ENCODE measurements at places on chromosomes 5 and 9. TPM values are rescaled to one million over a fixed set of nuclear protein-coding genes. Genes with fewer than 3 reads are reported as not detected.

DNA sequence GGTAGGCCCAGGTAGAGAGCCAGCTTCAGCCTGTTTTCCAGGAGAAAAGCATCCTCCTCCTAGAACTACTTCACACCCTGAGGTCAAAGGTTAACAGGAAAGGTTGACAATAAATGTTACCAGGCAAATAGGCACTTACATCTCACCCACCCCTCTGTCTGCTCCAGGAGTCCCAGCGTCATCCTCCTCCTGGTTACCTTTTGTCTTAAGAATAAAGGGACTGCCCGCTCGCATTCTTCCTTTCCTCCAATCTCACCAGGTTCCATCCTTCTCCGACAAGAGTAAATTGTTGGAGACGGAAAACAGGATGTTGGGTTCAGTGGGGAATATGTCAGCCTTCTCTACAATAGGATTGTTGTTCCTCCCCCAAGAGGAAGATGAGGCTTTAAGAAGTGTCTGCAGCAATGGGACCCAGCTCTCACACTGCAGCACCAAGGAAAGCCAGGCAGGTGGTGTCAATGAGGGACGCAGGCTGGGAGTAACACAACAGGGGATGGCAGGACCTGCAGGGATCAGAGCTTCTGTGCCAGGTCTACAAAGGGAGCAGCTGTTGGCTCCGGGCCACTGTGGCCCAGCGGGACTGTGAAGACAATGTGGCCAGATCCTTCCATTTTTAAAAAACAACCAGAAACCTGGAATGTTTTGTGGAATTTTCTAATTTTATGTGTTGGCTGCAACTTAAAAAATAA is 29.0 kb downstream of the FAT2 start:
- no peak for DNase-seq

DNA sequence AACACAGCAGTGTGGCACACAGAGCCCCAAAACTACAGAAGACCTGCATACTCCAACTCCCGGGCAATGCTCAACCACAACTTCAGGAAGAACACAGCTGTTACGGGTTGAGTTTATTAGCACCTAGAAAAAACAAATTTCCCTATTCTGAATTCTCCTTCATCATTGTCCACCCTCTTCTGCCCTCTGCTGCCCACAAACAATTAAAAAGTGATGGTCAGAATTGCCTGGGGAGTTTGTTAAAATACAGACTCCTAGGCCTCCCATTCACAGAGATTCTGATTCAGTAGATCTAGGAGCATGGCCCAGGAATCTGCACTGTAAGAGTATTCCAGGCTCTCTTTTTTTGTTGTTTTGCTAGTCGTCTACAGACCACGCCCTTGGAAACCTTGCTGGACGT is 310.6 kb downstream of the NDUFS4 start:
- no peak for DNase-seq

GRCh38 chr9:95880021-95880690 is 4.7 kb downstream of the ERCC6L2 start:
- DNase-seq, result no peak

- no peak for DNase-seq
These were observed 143.6 kb upstream of the ERCC6L2 start for GRCh38 chr9:95731876-95732275.

GRCh38 chr5:32173267-32174010 is 680 bp downstream of the GOLPH3 start:
- no peak for DNase-seq

DNA sequence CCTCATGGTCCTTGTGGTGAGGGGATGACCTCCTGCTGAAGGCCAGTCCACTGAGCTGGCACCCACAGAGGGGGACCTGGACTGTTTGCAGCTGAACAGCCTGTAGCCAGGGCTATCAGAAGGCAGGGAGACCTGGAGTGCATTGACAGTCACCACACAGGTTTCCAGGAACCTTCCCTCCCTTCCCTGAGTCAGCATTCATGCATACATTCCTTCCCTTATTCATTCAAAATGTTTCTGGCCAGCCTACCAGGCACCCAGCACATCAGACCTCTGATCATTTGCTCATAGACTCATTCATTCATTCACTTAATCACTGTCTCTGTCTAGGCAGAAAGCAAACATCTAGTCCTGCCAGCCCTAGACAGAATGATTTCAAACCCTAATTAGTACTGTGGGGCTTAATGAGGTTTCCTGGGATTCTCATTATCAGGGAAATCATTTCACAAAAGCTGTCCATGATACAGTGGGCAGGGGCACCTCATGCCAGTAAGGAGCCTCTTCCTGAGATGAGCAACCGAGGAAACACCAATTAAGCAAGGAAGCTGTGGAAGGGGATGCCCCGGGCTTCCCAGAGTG is 110.1 kb upstream of the PPP1R26 start:
- no peak for DNase-seq

GRCh38 chr5:138160706-138161105 is 17.7 kb downstream of the BRD8 start:
- DNase-seq, result no peak

DNA sequence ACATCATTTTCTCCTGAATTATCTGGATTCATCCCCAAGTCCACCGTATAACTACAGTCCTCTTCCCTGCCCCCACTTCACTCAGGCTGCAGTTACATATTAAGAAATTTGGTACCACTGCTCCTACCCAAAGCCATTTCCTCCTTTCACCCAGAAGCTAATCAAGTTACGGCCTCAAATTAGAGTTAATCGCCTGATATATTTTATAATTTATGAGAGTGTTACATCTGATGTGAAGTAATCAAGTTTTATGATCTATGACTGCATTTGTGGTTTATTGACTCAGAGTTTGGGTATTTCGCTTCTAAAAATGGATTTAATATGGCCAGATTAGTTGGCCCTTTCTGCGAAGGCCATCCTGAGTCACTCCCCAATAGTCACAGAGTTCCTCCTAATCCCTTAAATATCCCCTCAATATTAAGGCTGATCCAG is 223.6 kb upstream of the KIF2A start:
- no peak for DNase-seq

DNA sequence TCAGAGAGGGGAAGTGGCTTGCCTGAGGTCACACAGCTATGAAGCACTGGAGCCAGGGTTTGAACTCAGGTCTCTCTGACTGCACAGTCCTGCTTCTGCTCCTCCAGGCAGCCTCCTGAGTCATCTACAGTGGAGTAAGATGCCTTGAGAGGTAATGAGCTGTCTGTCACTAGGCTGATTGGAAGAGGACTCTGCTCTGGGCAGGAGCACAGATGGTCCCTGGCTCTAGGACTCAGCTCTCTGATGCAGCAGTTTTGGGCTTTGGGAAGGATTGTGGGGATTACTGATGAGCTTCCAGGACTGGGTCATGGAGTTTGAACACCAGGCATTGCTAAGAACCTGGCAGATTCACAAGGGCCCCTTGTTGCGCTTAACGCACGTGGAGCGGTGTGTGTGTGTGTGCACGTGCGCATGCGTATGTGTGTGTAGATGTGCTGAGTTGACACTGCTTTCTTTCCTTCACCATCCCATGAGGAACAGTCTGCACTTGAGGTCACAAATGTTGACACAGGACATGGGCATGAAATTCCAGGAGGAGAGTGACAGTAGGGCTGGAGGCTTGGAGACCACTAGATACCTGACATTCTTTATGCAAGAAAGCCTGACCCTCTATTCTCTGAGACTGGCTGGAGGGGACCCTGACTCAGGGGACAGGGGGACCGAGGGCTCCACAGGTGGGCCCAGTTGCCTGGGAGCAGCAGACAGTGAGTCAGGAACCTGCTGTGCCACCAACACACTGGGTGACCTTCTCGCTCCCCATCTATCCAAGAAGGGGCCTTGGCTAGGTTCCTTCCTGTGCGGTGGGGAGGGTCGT is 170.5 kb downstream of the RGS3 start:
- DNase-seq, result no peak

GRCh38 chr5:10949856-10950630 is 189.0 kb upstream of the DAP start:
- DNase-seq, result no peak

- no peak for DNase-seq
These were observed 23.7 kb downstream of the P4HA2 start for GRCh38 chr5:132203916-132204315.

- no peak for DNase-seq
These were observed 79.6 kb upstream of the MAST4 start for GRCh38 chr5:66516550-66516949.

- no peak for DNase-seq
These were observed 51.4 kb downstream of the PFDN1 start for GRCh38 chr5:140251527-140251973.

GRCh38 chr9:132006677-132007370 is 72.8 kb downstream of the MED27 start:
- no peak for DNase-seq

- no peak for DNase-seq
These were observed 197.1 kb downstream of the CEMIP2 start for GRCh38 chr9:71571186-71571585.

GRCh38 chr5:102782217-102782872 is 27.2 kb downstream of the PAM start:
- DNase-seq, result no peak

DNA sequence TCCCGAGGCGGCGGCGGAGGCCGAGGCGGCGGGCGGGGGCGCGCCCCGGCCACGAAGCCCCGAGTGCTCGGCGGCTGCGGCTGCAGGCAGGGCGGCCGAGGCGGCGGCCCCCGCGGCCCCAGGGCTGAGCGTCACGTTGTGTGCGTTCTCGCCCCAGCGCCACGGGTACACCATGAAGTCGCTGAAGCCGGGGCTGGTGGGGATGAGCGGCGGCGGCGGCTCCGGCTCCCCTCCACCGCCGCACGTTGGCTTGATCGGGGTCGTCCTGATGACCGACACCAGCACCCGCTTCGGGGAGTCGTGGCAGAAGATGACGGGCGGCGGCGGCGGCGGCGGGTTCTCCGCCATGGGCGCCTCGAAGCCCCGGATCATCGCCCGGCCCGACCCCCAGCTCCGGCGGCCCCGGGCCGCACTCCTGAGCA is 498 bp downstream of the ZNF367 start:
- no peak for DNase-seq

DNA sequence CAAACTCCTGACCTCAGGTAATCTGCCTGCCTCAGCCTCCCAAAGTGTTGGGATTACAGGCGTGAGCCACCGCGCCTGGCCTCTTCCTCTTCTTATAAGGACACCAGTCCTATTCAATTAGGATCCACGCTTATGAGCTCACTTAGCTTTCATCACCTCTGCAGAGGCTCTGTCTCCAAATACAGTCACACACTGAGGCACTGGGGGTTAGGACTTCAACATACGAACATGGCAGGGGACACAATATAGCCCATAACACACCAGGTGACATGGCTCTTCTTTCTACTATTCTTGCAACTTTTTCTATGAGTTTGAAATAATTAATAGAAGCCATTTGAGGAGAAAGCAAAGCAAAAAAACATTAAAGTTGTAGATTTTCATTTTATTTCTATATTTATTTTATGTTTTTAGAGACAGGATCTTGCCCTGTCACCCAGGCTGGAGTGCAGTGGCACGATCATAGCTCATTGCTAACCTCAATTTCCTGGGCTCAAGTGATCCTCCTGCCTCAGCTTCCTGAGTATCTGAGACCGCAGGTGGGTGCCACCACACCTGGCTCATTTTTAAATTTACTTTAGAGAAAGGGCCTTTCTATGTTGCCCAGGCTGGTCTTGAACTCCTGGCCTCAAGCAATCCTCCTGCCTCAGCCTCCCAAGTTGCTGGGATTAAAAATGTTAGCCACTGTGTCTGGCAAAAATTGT is 6.0 kb upstream of the PRRT1B start:
- no peak for DNase-seq

DNA sequence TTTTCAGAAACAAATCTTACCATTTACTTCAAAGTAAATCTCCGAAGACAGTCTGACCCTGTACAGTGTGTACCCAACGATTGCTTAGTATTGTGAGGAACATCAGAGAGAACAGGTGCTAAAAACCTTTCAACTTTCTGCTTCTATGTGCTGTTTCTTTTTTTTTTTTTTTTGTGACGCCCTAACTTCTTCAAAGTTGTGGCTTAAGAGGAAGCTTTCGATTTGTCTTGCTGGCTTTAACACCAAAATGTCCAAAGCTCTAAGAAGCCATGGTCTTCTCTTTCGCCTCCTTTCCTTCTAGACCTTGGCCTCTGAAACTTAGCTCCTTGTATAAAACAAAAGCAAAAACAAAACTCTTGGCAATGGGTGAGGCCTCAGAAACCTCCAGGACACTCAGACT is 1.2 kb downstream of the TNFSF8 start:
- DNase-seq, result no peak

DNA sequence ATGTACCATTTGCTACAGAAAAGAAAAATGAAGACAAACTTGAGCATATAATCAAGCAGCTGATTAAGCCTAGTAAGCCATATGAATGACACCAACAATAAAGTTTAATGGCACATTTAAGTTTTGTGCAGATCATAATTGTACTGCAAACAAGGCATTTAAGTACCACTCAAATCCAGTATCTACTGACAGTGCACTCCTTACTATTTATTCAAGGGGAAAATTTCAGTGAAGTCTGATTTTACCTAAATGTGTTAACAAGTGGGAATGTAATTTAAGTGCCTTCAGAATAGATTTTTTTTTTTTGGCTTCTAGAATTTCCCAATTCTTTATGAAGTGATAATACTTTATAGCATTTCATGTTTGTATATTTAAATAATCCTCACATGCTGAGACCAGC is 341.0 kb upstream of the POU5F2 start:
- no peak for DNase-seq

DNA sequence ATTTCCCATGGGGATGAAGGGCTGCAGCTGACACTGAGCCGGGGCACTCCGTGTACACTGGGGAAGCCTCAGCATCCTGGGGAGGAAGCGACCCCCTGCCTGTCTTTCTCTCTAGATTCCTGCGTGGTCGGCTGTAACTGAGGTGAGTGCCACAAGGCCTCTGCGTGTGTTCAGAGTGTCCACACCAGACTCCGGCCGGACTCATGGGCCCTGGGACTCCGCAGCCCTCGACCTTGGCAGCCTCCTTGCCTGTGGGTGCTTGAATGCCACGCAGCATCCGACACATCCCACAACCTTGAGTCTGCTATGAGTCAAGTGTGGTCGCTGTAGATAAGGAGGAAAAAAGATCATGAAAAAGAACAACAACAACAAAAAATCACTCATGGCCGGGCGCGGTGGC is 23.4 kb downstream of the PAEP start:
- no peak for DNase-seq

DNA sequence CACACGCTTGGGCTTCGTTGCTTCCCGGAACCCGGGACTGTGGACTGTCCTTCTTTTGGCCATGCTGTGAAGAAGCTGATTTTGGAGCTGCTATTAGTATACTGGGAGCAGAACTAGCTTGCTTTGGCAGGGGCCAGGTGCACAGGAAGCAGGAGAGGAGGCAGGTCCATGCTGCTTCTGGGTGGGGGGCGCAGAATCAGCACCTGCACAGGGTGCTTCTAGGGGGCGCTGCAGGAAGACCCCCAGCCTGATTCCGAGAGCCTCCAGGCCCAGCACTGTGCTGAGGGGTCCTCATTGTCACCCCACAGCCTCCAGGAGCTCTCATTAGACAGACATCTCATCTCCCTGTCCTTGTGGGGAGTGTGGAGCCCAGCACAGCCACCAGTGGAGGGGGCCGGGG is 252.6 kb upstream of the IRX4 start:
- no peak for DNase-seq

GRCh38 chr9:95305770-95306492 is 11.6 kb downstream of the FANCC start:
- no peak for DNase-seq

Gene GDA
- total RNA-seq, result not detected

Gene SPARC
- total RNA-seq, result 1,303 TPM

Gene MEGF10
- 0.36 TPM for total RNA-seq

Gene TNFSF15
- total RNA-seq, result 2.4 TPM

Gene GGTA1
- total RNA-seq, result 9.1 TPM

Gene SLCO4C1
- not detected for total RNA-seq

Gene DMAC1
- 8.5 TPM for total RNA-seq

Gene TRIM14
- 11.7 TPM for total RNA-seq

Gene RGMB
- 15.0 TPM for total RNA-seq

Gene FGF1
- total RNA-seq, result 41.8 TPM

Gene CDX1
- total RNA-seq, result not detected

Gene PCDHB11
- 1.6 TPM for total RNA-seq

Gene BNC2
- 27.0 TPM for total RNA-seq

Gene SLC6A18
- total RNA-seq, result not detected
